ENCODE measurements at places on chromosomes 5 and 9. TPM values are rescaled to one million over a fixed set of nuclear protein-coding genes. Genes with fewer than 3 reads are reported as not detected.

- no peak overlapping the region for H3K27ac ChIP-seq
- no peak overlapping the region for H3K4me3 ChIP-seq
- H3K4me1 ChIP-seq, result no peaks in the 10 kb centered on the region
- H3K36me3 ChIP-seq, result no peaks in the 10 kb centered on the region
- H3K27me3 ChIP-seq, result no peaks in the 10 kb centered on the region
Observed at GRCh38 chr5:12017007-12017406, 112.8 kb upstream of the CTNND2 start.

Gene TSLP
- not detected for total RNA-seq

GRCh38 chr9:38331141-38331540 is 61.4 kb upstream of the ALDH1B1 start:
- H3K4me1 ChIP-seq, result no peaks in the 10 kb centered on the region
- DNase-seq, result no peak
- peaks cover 42% of the 10 kb centered on the region for H3K27me3 ChIP-seq
- H3K27ac ChIP-seq, result no peak overlapping the region

- no peaks in the 10 kb centered on the region for H3K36me3 ChIP-seq
- no peak overlapping the region for H3K4me3 ChIP-seq
- H3K27ac ChIP-seq, result no peak overlapping the region
- H3K4me1 ChIP-seq, result no peaks in the 10 kb centered on the region
Observed at GRCh38 chr9:89872426-89872912, 267.7 kb downstream of the GADD45G start.

DNA sequence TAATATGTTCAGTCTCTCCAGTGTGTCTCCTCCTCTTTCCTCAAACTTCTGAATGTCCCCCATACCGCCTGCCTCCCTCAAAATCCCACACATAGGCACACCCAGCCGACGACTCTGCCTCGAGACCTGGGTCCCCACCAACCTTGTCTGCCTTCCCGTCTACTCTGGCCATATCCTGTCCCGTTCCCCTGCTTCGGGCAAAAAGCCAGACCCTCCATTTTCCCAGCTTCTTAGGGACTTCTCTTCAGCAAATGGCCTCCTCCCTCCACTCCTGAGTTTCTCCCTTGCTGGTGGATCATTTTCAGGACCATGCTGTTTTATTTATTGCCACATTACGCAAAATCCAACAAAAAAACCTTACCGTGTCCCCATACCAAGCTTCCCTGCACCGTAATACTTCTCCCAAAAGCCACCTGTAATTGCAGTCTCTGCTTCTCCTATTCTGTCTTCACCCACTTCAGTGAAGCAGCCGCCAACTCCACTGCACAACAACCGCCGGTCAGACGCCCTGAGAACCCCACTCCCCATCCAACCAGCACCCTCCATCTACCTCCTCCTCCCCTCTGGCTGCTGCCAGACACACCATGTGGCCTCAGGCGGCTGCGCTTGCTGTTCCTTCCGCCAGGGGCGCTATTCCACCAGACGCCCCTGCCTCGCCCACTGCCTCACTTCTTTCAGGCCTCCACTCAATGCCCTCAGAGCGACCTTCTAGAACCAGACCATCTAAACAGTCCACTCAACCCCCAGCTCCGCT is 117.0 kb downstream of the TRPM6 start:
- no peak overlapping the region for H3K27ac ChIP-seq
- no peaks in the 10 kb centered on the region for H3K27me3 ChIP-seq
- no peaks in the 10 kb centered on the region for H3K36me3 ChIP-seq
- peak; percentile 41 for DNase-seq

GRCh38 chr5:158769079-158769478 is 330.6 kb downstream of the EBF1 start:
- no peaks in the 10 kb centered on the region for H3K27me3 ChIP-seq
- H3K4me3 ChIP-seq, result no peak overlapping the region
- H3K36me3 ChIP-seq, result 0 out of 2 replicates have a peak, but pooled peaks cover 3% of the 10 kb centered on the region
- no peak overlapping the region for H3K27ac ChIP-seq

- H3K4me1 ChIP-seq, result 0 out of 2 replicates have a peak, but pooled peaks cover 2% of the 10 kb centered on the region
- no peak overlapping the region for H3K4me3 ChIP-seq
- H3K27me3 ChIP-seq, result no peaks in the 10 kb centered on the region
- no peaks in the 10 kb centered on the region for H3K36me3 ChIP-seq
- no peak for DNase-seq
- H3K27ac ChIP-seq, result no peak overlapping the region
Observed at GRCh38 chr5:133669472-133669871, 57.1 kb upstream of the FSTL4 start.

- H3K4me1 ChIP-seq, result no peaks in the 10 kb centered on the region
- DNase-seq, result no peak
- H3K36me3 ChIP-seq, result no peaks in the 10 kb centered on the region
- H3K27me3 ChIP-seq, result no peaks in the 10 kb centered on the region
- H3K4me3 ChIP-seq, result no peak overlapping the region
Observed at GRCh38 chr5:108101821-108102220, 280.1 kb downstream of the FBXL17 start.

Gene TSSK1B
- not detected for total RNA-seq

DNA sequence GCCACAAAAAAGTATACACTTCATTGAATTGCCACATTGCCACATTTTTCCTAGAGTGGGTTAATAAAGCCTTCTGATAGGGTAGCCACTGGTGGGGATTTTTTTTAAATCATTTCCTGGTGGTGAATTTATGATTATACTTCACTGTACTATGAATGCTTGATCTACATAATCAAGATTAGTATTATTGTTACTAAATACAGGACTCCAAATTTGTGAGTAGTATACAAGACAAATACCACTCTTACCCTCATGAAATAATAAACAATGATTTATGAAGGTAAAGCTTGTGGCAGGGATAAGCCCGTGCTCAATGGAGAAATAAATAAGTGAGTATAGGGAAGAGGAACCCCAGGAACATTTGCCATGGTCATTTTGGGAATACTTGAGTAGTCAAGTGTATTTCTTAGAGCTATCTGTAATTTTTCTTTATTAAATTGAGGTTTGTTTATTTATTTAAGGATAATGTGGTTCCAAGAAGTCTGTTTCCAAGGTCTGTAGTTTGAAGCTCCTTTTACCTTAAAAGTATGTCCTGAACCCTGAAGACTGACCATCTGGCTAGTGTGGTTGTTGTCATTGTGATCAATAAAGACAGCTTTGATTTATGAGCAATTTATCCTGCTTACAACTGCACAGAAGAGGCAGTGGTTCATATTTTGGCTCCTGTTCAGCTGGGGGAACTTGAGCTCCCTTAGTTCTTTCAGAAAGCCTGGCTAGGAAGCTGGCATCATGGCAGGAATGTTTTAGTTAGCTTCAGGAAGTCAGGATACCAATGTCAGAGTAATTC is 118.6 kb downstream of the ZSWIM6 start:
- no peaks in the 10 kb centered on the region for H3K36me3 ChIP-seq
- peak overlapping the region; percentile 38 for H3K4me3 ChIP-seq
- DNase-seq, result peak; percentile 70
- no peaks in the 10 kb centered on the region for H3K27me3 ChIP-seq
- H3K4me1 ChIP-seq, result peaks cover 27% of the 10 kb centered on the region
- peak overlapping the region; percentile 87 for H3K27ac ChIP-seq

DNA sequence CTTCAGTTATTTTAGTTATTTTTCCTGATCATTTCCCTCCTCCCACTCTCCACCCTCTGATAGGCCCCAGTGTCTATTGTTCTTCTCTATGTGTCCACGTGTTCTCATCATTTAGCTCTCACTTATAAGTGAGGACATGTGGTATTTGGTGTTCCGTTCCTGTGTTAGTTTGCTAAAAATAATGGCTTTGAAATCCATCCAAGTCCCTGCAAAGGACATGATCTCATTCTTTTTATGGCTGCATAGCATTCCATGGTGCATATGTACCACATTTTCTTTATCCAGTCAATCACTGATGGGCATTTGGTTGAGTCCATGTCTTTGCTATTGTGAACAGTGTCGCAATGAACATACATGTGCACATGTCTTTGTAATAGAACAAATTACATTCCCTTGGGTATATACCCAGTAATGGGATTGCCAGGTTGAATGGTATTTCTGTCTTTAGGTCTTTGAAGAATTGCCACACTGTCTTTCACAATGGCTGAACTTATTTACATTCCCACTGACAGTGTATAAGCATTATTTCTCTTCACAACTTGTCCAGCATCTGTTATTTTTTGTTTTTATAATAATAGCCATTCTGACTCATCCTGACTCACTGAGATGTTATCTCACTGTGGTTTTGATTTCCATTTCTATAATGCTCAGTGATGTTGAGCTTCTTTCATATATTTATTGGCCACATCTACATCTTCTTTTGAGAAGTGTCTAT is 17.2 kb upstream of the DIRAS2 start:
- no peak overlapping the region for H3K27ac ChIP-seq
- H3K27me3 ChIP-seq, result no peaks in the 10 kb centered on the region
- no peaks in the 10 kb centered on the region for H3K4me1 ChIP-seq
- H3K36me3 ChIP-seq, result no peaks in the 10 kb centered on the region
- DNase-seq, result peak; percentile 36
- H3K4me3 ChIP-seq, result no peak overlapping the region

Measured in GM23248 (cell line).